ENCODE measurements at places on chromosomes 3 and 15.

- peaks cover 2% of the 10 kb centered on the region for H3K36me3 ChIP-seq
- H3K27me3 ChIP-seq, result peaks cover 46% of the 10 kb centered on the region
- H3K4me1 ChIP-seq, result peaks cover under 1% of the 10 kb centered on the region
- H3K4me3 ChIP-seq, result no peak overlapping the region
Measured at GRCh38 chr15:93173369-93173768, 84.4 kb upstream of the RGMA start.

GRCh38 chr3:127221037-127221436, 28.1 kb downstream of the PRR23E start:
- no peak for DNase-seq
- peaks cover 36% of the 10 kb centered on the region for H3K27me3 ChIP-seq
- H3K4me3 ChIP-seq, result no peak overlapping the region
- H3K4me1 ChIP-seq, result no peaks in the 10 kb centered on the region

GRCh38 chr15:63041402-63041973, 1.1 kb upstream of the TPM1 start:
- no peak for DNase-seq
- peaks cover 71% of the 10 kb centered on the region for H3K27me3 ChIP-seq
- H3K4me1 ChIP-seq, result peaks cover 8% of the 10 kb centered on the region

- no peak for DNase-seq
- no peaks in the 10 kb centered on the region for H3K4me1 ChIP-seq
- peaks cover 2% of the 10 kb centered on the region for H3K36me3 ChIP-seq
- H3K27ac ChIP-seq, result no peak overlapping the region
- no peak overlapping the region for H3K4me3 ChIP-seq
- H3K27me3 ChIP-seq, result no peaks in the 10 kb centered on the region
Measured at GRCh38 chr3:126894475-126894874, 88.4 kb upstream of the PLXNA1 start.

GRCh38 chr3:188212308-188212969, 58.5 kb downstream of the LPP start:
- H3K4me3 ChIP-seq, result no peak overlapping the region
- H3K27ac ChIP-seq, result no peak overlapping the region
- no peaks in the 10 kb centered on the region for H3K27me3 ChIP-seq
- DNase-seq, result no peak

GRCh38 chr15:42674472-42674871, 62.5 kb downstream of the CDAN1 start:
- H3K36me3 ChIP-seq, result peaks cover 9% of the 10 kb centered on the region
- H3K4me3 ChIP-seq, result no peak overlapping the region
- H3K27ac ChIP-seq, result no peak overlapping the region
- H3K4me1 ChIP-seq, result no peaks in the 10 kb centered on the region
- no peaks in the 10 kb centered on the region for H3K27me3 ChIP-seq
- DNase-seq, result no peak

DNA sequence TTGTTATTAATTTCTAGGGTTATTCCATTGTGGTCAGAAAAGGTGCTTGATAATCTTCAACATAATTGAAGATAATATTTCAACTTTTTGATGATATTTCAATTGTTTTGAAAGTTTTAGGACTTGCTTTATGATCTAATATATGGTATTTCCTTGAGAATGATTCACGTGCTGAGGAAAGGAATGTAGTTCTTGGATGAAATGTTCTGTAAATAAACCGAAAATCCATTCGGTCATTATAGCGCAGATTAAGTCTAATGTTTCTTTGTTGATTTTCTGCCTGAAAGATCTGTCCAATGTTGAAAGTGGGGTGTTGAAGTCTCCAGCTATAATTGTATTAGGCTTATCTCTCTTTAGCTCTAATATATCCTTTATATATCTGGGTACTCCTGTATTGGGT, 617.5 kb upstream of the NECTIN3 start:
- DNase-seq, result no peak
- H3K4me3 ChIP-seq, result no peak overlapping the region
- no peaks in the 10 kb centered on the region for H3K27me3 ChIP-seq
- H3K27ac ChIP-seq, result no peak overlapping the region
- no peaks in the 10 kb centered on the region for H3K36me3 ChIP-seq

Data from central memory CD8-positive, alpha-beta T cell (primary cell).